Activated T-cell treated with anti-CD3 and anti-CD28 coated beads, Interleukin-2, amount 50 U/mL, for 72 hours (primary cell): ENCODE measurements at places on chromosomes 2 and 18. TPM values are rescaled to one million over a fixed set of nuclear protein-coding genes. Genes with fewer than 3 reads are reported as not detected.
A peak's percentile ranks its signal among the peaks of the same experiment; 100 is the strongest.

RAPH1 gene
- 3.7 TPM for total RNA-seq

KCNF1 gene
- total RNA-seq, result not detected

DNA sequence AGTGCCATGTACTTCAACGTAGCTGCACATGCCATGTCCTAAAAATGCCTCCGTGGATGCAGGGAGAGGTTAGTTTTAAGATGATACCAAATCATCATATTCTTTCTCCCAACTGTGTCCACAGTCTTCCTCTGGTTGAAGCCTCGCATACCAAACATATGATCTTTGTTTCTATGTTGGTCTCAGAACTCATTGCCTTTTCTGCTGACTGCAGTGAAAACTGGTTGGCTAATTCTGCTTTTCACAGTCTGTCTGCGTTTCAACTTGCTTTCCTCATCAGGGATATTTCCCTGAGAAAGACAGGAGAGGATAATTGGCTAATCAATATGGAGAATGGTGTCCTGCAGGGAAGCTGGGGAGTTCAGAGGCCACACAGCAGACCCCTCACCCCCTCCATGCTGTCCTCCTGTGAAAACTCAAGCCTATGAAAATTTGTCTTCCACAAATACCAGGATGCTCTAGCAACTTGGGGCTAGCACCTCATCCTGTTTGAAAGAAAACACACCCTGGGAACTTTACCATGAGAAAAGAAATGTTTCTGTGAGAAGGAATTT is 192.2 kb upstream of the PXDN start:
- DNase-seq, result no peak
- no peak overlapping the region for H3K27ac ChIP-seq
- H3K4me3 ChIP-seq, result no peak overlapping the region
- no peaks in the 10 kb centered on the region for H3K4me1 ChIP-seq
- no peaks in the 10 kb centered on the region for H3K27me3 ChIP-seq

LYG2 gene
- total RNA-seq, result not detected

GRCh38 chr2:26245810-26246209 is 1.1 kb downstream of the HADHB start:
- H3K27me3 ChIP-seq, result no peaks in the 10 kb centered on the region
- peak overlapping the region; percentile 95 for H3K27ac ChIP-seq

STAT1 gene
- total RNA-seq, result 563 TPM
